Mesendoderm (in vitro differentiated cells): ENCODE measurements at places on chromosomes 1 and 21.

GRCh38 chr1:152036267-152037216 lies at the start of gene S100A11:
Gene S100A11 (minus strand): TSS chr1:152037004. CDS start chr1:152036915, 89 bp downstream.
- H3K4me3 ChIP-seq = peak within 1 kb of the TSS; percentile 89
- peaks cover 3% of the 10 kb centered on the region for H3K4me1 ChIP-seq
- peak; percentile 90 for DNase-seq

GRCh38 chr1:38046884-38047602 lies 450 bp upstream of the POU3F1 start:
- H3K36me3 ChIP-seq = no peaks in the 10 kb centered on the region
- H3K27me3 ChIP-seq = peaks cover 25% of the 10 kb centered on the region
- peak; percentile 80 for DNase-seq
- no peaks in the 10 kb centered on the region for H3K4me1 ChIP-seq
- peak overlapping the region; percentile 4 for H3K4me3 ChIP-seq

DNA sequence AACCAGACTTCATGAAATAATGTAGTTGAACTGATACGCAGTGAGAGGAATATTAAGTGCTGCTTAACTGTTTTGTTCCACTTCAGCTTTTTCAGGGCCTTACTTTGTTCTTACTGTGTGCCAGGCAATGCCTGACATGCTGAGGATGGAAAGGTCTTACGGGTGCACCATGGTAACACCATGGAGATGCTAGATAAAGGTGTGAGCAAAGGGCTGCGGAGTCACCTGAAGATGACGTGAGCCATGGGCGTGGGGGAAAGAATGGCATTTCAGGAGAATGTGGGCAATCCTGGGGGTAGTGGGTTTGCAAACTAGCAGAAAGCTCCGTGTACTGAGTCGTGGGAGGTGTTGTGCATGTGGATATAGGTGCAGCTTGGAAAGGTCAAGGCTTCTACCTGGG lies 27.3 kb downstream of the MAN1C1 start:
- no peak overlapping the region for H3K4me3 ChIP-seq
- peaks cover 18% of the 10 kb centered on the region for H3K4me1 ChIP-seq
- no peak overlapping the region for H3K27ac ChIP-seq
- no peaks in the 10 kb centered on the region for H3K27me3 ChIP-seq

GRCh38 chr1:111955755-111956154 lies 33.7 kb downstream of the KCND3 start:
- H3K27ac ChIP-seq = no peak overlapping the region
- no peaks in the 10 kb centered on the region for H3K36me3 ChIP-seq
- DNase-seq = no peak
- H3K27me3 ChIP-seq = no peaks in the 10 kb centered on the region
- no peak overlapping the region for H3K4me3 ChIP-seq

DNA sequence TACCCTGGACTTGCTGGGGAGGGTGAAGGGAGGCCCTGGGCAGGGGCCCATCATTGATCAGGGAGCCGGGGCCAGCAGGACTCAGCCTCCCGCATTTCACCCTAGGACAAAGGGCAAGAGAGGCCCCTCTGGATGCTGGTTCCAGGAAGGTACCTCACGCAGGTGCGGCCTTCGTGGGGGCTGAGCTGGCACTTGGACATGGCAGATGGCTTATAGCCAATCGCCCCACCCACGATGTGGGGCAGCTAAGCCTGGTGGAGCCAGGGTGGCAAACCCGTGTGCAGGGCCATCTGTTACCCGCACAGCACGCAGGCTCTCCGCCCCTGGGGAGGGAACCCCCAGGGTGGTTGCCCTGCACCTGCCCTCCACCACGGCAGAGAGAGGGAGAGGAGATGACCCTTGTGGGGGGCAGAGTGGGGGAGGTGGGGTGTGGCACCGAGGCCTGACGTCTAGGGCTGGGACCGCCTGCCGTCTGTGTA lies 2.5 kb downstream of the TFF3 start:
- no peak overlapping the region for H3K4me3 ChIP-seq
- H3K27ac ChIP-seq = no peak overlapping the region
- DNase-seq = no peak
- no peaks in the 10 kb centered on the region for H3K36me3 ChIP-seq
- peaks cover 2% of the 10 kb centered on the region for H3K4me1 ChIP-seq

- no peaks in the 10 kb centered on the region for H3K36me3 ChIP-seq
- no peak for DNase-seq
- H3K4me3 ChIP-seq = no peak overlapping the region
- no peak overlapping the region for H3K27ac ChIP-seq
Measured at GRCh38 chr1:207966521-207966920, 55.6 kb upstream of the CD34 start.

- peak; percentile 95 for DNase-seq
- H3K27ac ChIP-seq = no peak overlapping the region
- H3K27me3 ChIP-seq = no peaks in the 10 kb centered on the region
Measured at GRCh38 chr1:2205191-2205952, 10.8 kb upstream of the FAAP20 start.

DNA sequence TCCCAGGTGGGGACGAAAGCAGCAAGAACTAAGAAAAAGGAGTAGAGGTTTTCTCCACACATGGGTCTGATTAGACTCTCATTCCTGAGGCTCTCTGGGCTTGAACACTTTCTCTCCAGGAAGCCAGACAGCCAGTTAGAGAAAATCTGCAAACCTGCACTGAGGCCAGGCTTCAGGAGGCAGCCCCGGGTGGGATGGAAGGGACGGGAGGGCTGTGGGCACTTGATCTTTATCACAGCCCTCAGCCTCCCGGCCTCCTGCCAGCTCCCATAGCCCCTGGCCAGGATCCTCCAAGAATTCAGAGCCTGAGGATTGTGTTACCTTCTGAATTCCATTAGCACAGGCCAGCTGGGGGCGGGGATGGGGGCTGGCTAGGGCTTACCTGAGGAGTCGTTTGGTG lies 40.1 kb downstream of the SERTAD4 start:
- peaks cover 14% of the 10 kb centered on the region for H3K4me1 ChIP-seq
- no peak overlapping the region for H3K4me3 ChIP-seq
- H3K27me3 ChIP-seq = no peaks in the 10 kb centered on the region
- no peaks in the 10 kb centered on the region for H3K36me3 ChIP-seq
- DNase-seq = peak; percentile 93

DNA sequence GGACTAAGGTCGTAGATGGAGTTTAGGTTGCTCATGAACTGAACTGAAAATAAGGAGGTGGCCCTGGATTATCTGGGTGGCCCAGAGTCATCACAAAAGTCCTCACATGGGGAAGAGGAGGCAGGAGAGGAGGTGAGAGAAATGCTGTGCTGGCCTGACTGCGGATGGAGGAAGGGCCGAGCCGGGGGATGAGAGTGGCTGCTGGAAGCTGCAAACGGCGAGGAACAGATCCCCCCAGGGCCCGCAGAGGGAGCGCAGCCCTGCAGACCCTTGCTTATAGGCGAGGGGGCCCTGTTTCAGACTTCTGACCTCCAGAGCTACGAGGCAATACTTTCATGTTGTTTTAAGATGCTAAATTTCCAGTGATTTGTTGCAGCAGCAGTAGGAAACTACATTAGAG lies 102.7 kb upstream of the C1orf174 start:
- H3K27ac ChIP-seq = no peak overlapping the region
- H3K27me3 ChIP-seq = no peaks in the 10 kb centered on the region
- no peak overlapping the region for H3K4me3 ChIP-seq
- DNase-seq = no peak
- no peaks in the 10 kb centered on the region for H3K4me1 ChIP-seq

GRCh38 chr1:229075716-229076115 lies 195.2 kb upstream of the RAB4A start:
- H3K4me1 ChIP-seq = peaks cover 2% of the 10 kb centered on the region
- DNase-seq = no peak
- H3K4me3 ChIP-seq = no peak overlapping the region
- H3K27ac ChIP-seq = no peak overlapping the region
- no peaks in the 10 kb centered on the region for H3K36me3 ChIP-seq

- H3K27ac ChIP-seq = no peak overlapping the region
- peak; percentile 69 for DNase-seq
- H3K4me3 ChIP-seq = no peak overlapping the region
- peaks cover 7% of the 10 kb centered on the region for H3K4me1 ChIP-seq
- no peaks in the 10 kb centered on the region for H3K36me3 ChIP-seq
Measured at GRCh38 chr1:48202030-48202752, 20.3 kb upstream of the SLC5A9 start.

DNA sequence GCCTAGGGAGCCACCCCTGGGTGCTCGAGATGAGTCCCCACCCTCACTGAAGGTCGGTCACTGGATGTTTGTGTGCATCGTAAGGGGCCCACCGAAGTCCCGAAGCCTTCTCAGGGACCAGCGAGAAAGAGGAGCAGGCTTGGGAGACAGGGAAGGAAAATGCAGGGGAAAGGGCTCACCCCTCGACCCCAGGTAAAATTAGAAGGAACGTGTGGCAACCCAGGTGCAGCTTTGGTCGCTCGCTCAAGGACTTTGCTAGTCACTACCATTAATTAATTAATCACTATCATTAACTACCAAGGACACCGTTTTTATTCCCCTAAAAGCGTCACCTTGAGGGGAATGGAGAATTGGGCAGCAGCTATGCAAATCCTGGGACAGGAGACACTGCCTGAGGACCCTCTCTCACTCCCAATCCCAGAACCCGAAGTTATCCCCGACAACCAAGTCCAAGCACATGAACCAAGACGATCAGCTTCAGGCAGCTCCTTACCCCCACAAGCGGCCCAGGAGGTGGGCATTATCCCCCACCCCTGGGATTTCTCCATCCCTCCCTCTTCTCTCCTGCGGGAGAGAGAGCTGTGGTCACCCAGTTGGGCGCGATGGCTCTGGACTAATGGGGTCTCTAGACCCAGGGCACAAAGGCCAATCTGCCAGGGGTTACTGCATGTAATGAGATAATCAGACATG lies 4.2 kb upstream of the SIM2 start:
- peak; percentile 10 for DNase-seq
- no peak overlapping the region for H3K27ac ChIP-seq
- no peaks in the 10 kb centered on the region for H3K4me1 ChIP-seq
- H3K4me3 ChIP-seq = no peak overlapping the region

DNA sequence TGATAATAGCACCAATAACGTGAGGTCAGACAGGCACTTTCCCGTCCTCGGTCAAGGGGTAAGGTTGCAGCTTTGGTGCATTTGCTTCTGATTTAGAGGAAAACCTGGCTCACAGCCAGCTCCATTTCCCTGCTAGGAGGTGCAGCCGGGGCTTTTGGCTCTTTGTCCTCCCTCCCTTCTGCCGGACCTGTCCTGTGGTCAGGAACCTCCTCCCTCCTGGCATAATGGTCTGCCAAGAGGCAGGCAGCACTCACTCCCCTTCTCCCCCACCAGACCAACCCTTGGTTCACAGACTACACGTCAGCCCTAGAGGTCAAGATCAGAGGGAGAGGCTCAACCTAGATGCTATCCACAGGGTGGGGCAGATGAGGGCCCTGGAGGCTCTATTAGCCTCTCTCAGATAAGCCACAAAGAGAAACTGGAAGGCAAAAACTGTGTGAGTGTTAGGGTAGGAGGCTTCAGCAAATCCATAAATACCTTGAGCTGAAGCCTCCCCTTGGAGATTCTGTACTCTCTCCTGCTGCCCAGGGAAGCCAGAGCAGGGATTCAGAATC lies 64.8 kb downstream of the PLXNA2 start:
- H3K36me3 ChIP-seq = no peaks in the 10 kb centered on the region
- no peak overlapping the region for H3K4me3 ChIP-seq
- H3K27ac ChIP-seq = no peak overlapping the region
- DNase-seq = peak; percentile 43
- H3K4me1 ChIP-seq = peaks cover 30% of the 10 kb centered on the region

DNA sequence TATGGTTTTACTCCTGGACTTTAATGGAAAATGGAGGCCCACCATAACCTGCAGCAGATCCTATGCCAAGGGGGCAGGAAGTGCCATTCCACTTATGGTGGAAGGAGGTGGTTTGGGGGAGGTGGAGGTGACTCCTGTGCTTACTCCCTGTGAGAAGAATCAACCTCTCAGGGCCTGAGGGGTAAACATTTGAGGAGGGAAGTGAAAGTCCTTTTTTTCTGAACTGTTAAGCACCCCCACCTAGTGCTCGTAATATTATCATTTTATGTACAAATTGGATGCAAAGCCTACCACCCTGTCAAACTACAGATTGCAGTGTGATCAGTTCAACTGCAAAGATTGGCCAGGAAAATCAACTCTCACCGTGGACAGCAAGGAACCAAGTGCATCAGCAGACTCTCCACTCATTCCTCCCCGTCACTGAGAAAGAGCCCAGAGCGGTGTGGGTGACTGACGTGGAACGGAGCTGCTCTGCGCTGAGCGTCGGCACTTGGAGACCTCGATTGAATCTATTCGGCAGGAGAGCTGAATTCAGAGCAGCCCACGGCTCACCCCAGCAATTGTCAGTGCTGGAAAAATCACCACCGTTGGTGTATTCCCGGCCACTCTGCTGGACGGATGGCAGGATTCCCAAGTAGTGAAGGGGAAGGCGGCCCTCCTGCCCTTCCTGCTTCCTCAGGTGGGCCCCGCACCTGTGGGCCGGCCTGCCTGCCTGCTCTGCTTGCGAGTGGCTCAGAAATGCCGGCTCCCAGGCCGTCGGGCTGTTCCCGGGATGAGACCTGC lies 46.8 kb upstream of the COX20 start:
- H3K36me3 ChIP-seq = no peaks in the 10 kb centered on the region
- no peak for DNase-seq
- no peaks in the 10 kb centered on the region for H3K4me1 ChIP-seq
- H3K27ac ChIP-seq = no peak overlapping the region
- H3K4me3 ChIP-seq = no peak overlapping the region
- no peaks in the 10 kb centered on the region for H3K27me3 ChIP-seq

- peaks cover 45% of the 10 kb centered on the region for H3K36me3 ChIP-seq
- H3K27ac ChIP-seq = peak overlapping the region; percentile 2
- H3K27me3 ChIP-seq = no peaks in the 10 kb centered on the region
- H3K4me1 ChIP-seq = peaks cover 32% of the 10 kb centered on the region
- no peak for DNase-seq
- H3K4me3 ChIP-seq = no peak overlapping the region
Measured at GRCh38 chr1:42938645-42939615, 19.7 kb downstream of the SLC2A1 start.

DNA sequence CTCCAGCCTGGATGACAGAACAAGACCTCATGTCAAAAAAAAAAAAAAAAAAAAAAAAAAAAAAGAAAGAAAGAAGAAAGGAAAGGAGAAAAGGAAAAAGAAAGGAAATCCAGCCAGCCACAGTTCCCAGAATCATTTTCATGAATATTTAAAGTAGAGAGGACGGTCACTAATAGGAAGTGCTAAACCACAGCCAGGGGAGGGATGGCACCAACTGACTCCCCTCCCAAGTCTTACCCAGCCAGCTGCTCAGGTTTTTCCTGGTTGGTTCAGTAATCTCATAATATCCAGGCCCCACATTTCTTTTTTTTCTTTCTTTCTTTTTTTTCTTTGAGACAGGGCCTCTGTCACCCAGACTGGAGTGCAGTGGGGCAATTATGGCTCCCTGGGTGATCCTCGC lies 63.9 kb upstream of the AK4 start:
- no peaks in the 10 kb centered on the region for H3K4me1 ChIP-seq
- DNase-seq = no peak
- no peak overlapping the region for H3K27ac ChIP-seq
- H3K36me3 ChIP-seq = no peaks in the 10 kb centered on the region

GRCh38 chr1:91166106-91166712 lies 144.4 kb upstream of the ZNF644 start:
- DNase-seq = peak; percentile 84
- H3K4me3 ChIP-seq = no peak overlapping the region
- no peaks in the 10 kb centered on the region for H3K27me3 ChIP-seq
- H3K4me1 ChIP-seq = peaks cover 2% of the 10 kb centered on the region
- no peak overlapping the region for H3K27ac ChIP-seq
- H3K36me3 ChIP-seq = no peaks in the 10 kb centered on the region

- no peaks in the 10 kb centered on the region for H3K4me1 ChIP-seq
- H3K27me3 ChIP-seq = no peaks in the 10 kb centered on the region
- DNase-seq = no peak
- H3K4me3 ChIP-seq = no peak overlapping the region
Measured at GRCh38 chr1:111097356-111098099, 42.4 kb downstream of the DRAM2 start.

GRCh38 chr1:11058595-11059154 lies 1.1 kb downstream of the SRM start:
- peak overlapping the region; percentile 72 for H3K4me3 ChIP-seq
- H3K27me3 ChIP-seq = no peaks in the 10 kb centered on the region
- H3K36me3 ChIP-seq = peaks cover 12% of the 10 kb centered on the region
- no peak for DNase-seq
- no peak overlapping the region for H3K27ac ChIP-seq
